ENCODE measurements at places on chromosomes 2 and 18.

DNA sequence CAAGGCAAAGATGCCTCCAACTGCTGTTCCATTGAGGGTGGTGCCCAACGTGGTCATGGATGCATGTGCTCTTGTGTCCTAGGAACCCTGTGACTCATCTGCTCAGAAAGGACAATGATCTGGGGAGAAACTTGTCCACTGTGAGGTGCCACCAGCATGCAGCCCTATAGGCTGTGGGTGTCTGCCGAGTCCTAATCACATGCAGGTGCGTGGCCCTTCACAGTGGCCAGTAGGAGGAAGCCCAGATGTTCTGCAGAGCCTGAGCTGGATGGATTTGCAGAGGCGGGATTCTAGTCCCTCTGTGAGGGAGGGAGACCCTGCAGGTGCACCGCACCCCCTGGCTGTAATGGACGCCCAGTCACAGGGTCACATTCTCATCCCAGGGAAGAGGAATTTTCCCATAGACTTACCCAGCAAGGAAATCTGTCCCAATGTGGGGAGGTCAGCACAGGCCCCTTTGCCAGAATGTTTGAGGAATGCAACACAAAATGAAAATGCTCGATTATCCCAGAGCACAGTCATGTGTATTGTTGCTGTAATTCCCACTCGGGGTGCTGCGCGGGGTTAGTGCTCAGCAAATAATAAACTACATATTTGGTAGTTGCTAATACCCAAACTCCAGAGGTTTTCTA is 13.9 kb downstream of the GDF7 start:
- DNase-seq, result no peak

- DNase-seq, result no peak
These were observed 95.8 kb downstream of the TMEM163 start for GRCh38 chr2:134623046-134623445.

GRCh38 chr2:231905026-231905425 is 21.2 kb downstream of the NPPC start:
- DNase-seq, result no peak

GRCh38 chr2:20630967-20631366 is 19.9 kb downstream of the HS1BP3 start:
- no peak for DNase-seq

GRCh38 chr2:13638181-13638580 is 921.4 kb downstream of the TRIB2 start:
- no peak for DNase-seq

DNA sequence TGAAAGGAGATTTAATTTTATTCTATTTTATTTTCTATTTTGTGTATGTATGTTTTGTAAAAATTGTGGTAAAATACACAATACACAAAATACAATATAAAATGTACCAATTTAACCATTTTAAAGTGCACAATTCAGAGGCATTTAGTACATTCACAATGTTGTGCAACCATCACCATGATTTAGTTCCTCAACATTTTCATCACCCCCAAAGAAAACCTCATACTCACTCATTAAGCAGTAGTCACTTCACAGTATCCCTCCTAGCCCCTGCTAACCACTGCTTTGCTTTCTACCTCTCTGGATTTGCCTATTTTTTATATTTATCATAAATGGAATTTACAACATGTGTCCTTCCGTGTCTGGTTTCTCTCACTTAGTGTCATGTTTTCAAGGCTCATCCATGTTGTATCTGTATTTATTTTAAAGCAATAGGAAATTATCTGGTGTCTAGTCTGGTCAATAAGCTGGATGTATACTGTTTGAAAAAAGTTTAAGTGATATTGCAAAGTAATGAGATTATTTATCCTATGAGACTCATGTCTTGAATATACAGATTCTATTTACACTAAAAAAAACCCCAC is 77.9 kb upstream of the GLS start:
- DNase-seq, result no peak

All from retina (tissue), 1 donor.